ENCODE measurements at places on chromosomes 5 and 9.
A peak's percentile ranks its signal among the peaks of the same experiment; 100 is the strongest.

- DNase-seq, result no peak
Observed at GRCh38 chr5:149063017-149063687, at the start of gene SH3TC2. SH3TC2 (minus strand) TSS chr5:149063062; CDS start chr5:149063022, 40 bp downstream.

- no peak for DNase-seq
Observed at GRCh38 chr9:19748278-19749126, 40.3 kb downstream of the SLC24A2 start.

DNA sequence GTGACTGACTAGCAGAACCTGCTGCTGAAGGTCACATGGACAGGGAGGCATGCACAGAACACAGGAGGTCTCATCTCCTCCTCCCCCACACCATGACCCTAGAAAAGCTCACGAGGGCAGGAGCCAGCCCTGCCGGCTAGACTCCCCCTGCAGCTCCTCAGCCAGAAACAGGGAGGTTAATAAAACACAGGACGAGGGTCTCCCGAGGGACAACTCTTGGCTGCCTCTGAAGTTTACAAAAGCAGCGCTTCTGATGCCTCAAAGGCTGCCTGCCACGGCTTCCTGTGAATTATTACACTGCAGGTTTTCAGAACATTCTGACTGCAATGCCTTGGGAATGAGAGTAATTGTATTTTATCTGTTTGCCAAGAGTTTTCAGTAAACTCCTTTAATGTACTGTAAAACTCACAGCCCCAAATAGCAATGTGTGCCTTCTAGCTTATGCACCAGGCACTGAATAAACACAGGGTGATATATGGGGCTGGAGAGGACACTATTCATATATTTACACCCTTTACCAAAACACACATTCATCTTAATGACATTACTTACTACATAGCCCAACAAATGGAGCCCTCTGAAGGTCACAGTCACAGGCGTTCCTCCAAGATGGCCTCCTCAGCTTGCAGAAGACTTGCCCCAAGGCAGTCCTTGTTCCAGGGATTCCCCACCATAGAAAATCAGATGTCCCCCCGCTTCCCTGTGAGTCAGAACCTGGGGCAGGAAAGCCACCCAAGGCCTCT, 83.7 kb downstream of the C5orf15 start:
- DNase-seq, result no peak

DNA sequence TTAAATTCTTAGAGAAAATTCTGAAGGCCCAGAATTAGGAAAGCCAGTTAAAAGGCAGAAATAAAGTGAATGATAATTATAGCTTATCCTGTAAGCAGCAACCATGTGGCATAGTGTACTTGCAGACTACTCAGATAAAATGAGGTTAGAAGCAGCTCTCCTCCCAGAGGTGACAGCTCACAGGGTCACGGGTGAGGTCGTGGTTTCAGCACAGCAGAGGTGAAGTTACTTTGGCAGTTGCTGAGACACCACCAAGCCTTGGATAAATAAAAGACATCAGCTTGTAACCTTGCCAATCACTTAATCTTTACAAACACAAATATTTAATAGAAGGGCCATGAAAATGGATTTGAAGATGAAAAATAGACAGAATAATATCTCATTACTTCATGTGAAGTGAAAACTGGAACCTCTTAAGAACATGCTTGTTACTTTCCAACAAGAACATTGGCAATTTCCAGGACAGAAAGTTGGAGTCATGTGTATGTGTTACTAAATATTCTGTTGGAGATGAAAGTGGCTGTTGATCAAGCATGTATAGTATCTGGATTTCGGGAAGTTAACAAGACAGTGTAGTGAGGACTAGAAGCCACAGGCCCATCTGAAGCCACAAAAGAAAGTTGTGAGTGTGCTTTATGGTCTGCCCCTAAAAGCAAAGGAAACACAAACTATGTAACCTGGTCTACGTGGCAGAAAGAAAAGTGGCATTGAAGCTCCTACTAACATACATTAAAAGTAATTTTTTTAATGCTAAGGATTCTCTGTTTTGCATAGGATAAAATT, 134.4 kb downstream of the ERCC6L2 start:
- peak; percentile 51 for DNase-seq

DNA sequence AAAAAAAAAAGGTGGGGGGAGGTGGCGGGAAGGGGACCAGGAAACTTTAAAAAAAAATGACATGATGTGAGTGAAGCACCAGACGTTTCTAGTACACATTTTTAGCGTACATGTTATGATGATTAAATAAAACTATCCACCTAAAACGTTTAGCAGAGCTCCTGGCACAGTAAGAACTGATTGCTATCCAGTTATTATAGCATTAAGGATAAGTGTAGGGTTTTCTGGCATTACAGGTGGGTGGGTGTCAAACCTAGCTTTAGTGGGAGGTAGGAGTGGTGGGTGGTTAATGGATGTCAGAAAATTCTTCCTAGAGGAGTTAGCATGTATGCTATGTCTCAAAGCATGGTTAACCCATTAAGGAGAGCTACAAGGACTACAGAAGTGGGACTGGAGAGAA, 2329.5 kb downstream of the MAT2B start:
- DNase-seq, result no peak

DNA sequence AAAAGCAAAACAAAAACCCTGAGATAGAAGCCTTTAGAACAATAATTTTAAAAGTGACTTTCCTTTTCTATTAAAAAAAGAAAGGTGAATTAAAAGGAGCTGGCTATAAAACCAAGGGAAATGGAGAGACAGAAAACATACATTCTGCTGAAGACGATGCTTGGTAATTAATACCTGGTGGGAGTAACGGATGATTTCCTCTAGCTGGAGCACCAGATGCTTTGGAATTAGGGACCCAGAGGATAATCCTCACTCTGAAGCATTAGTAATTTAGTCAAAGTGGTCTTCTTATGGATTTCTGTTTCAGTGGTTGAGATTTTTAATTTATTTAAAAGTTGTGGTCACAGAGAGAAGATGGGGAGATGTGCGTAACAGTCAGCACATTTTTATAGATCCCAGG, 982.5 kb downstream of the TLE4 start:
- DNase-seq, result no peak

- no peak for DNase-seq
Observed at GRCh38 chr9:86531971-86532640, 177.9 kb upstream of the TUT7 start.

DNA sequence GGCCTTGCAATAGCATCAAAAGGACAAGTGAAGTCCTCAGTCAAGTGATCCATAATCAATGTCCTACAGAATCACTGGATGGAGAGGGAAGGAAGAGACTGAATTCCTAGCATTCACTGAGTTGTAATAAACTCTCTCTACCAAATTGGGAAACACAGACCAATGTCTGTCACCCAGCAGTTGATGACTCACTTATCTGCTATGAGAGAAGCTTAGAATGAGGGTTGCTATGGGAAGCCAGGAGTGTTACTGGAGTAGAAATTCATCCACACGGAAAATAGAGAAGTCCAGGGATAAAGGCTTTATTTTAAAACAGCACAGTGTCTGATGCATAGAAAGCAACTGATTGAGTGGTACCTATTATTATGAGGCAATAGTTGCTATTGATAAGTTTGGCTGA, 407.4 kb downstream of the BRINP1 start:
- no peak for DNase-seq

DNA sequence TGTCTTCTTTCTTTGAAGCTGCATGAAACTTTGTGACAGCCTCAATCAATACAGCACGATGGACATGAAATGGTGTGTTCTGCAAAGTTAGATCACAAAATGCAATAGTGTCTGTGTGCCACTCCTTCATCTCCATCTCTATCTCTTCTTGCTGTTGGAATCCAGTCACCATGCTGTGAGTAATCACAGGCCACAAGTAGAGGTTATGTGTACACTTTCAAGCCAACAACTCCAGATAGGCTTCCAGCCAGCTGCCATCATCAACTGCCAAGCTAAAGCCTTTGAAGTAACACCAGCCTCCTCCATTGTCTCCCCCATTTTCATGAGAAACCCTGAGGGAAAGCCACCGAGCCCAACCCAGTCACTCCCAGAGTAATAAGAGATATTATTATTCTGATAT, 360.6 kb downstream of the PTPRD start:
- DNase-seq, result no peak

DNA sequence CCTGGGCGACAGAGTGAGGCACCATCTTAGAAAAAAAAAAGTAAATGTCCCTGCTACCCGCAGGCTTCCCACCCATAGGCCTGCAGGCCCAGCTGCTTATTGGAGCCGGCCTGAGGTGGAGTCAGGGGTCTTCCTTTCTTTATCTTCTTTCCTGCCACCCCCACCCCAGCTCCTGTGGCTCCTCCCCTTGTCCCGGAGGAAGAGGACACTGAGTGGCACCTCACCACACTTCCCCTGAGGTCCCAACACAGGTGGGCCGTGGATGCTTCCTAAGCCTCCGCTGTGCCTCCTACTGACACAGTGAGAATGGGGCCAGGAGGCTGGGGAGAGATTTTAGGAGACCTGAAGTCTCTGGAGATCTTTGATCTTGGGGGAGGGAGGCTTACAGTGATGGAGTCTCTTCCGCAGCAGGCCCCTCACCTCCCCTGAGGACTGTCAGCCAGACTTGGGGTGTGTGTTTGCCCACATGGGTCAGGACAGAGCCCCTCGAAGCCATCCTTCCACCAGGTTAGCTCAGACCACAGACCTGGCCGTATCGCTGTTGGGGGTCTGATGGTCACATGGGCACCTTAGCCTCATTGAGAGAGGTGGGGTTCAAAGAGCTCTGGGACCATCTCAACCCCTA, 135.4 kb upstream of the IER5L start:
- DNase-seq, result no peak

- DNase-seq, result no peak
Observed at GRCh38 chr5:58455066-58455465, 4.8 kb downstream of the PLK2 start.

DNA sequence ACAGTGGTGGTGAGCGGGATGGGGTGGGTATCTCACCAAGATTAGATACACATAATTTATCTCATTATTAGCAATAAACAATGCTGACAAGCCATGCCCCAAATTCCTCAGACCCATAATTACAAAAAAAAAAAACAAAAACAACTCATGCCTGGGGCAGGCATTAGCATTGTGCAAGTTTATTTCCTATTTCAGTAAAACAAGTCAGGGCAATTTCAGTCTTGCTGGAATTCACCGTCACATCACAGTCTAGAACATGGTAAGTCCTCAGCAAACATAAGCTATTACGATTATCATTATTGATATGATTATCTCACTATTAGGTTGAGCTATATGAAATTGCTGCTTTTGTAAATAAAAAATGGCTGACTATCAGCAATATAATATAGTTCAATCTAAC, 57.5 kb upstream of the GNAQ start:
- no peak for DNase-seq

DNA sequence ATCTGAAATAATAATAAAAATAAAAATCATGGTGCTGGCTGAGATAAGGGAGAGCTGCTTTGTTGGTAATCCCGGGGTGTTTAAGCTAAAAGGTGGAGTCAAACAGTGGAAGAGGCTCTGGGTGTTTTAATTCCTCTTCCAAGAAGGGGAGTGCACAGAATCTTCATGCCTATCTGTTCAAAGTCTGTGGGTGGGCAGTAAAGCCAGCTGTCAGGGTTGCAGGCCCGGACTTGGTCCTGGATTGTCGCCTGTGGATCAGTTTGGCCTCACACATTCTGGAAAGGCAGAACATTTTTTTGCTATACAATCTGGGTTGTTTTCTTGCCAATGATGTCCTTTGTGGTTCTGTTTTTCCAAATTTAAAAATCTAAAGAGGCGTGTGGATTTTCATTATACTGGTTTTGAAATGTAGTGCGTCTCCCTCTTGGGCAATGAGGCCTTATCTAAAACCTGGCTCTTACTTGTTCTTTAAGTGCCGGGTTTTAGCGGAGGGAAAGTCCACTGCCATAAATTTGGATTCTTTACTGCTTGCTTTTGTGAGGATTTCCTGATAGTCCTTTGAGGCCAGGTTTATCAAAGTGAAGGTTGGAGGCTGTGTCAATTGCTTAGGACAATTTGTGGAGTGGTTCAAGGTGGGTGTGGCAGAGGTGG, 5.8 kb downstream of the ANKDD1B start:
- no peak for DNase-seq

GRCh38 chr9:96136992-96137670, 164.8 kb downstream of the HSD17B3 start:
- no peak for DNase-seq

- DNase-seq, result no peak
Observed at GRCh38 chr5:178328826-178329730, 96.5 kb upstream of the PHYKPL start.

DNA sequence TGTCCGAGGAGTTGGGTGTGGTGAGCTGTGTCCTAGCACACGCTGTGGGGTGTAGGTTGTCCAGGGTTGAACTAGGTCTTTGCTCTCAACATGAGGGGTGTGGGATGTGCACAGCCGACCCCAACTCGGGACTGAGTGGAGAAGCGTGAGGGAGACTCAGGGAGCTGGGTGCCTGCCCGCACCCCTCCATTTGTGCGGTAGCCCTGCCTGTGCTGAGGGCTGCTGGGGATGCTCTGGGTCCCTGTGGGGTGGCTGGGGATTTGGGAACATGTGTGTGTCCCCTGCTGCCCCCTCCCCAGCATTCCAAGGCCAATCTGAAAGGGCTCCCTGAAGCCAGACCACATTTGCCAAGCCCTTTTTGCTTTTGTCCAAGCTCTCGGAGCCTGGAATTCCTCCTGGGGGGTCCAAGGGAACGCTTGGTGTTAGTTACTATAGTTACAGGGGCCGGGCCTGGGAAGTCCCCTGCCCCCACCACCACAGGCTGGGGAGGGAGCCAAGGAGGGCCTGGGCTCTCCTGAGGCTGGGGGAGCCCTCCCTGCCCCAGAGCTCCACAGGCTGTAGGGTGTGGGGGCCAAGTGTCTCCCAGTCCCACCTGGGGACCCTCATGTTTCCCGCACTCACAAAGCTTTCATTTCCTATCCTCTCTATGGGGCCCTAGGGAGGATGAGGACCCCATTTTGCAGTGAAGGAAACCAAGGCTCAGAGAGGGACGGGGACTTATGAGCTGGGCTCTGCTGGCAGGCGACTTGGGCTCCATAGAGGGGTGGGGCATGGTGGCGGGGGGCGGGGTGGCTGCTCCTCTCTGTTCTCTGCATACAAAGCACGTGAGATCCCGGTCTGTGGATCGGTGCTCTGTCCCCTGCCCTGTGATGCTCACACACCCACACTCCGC, 1.1 kb downstream of the CRB2 start:
- no peak for DNase-seq

DNA sequence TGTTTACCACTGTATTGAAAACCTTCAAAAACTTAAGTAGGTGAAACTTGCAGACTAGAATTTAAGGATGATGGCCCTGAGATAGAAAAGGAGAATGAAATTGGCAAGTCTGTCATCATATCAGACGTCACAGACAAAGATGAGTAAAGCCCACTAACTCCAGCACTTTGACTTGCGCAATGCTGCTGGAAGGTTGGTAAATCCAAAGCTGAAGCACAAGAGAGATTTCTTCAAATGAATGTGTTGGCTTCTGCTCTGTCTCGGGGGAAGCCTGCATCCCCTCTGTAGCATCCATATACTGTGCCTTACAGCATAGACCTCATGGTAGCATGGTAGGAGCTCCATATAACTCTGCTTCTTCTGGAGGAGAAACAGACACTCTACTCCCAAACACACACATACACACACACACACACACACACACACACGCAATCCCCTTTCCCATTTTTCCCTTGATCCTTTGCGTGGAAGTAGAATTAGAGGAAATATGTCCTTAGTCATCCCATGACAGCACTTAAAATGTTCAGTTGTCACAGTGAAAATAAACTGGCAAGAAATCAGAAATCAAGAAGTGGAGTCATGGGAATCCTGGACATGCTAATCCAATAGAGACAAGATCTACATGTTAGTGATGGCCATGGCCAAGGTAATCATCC, 241.5 kb downstream of the NR3C1 start:
- no peak for DNase-seq
